ENCODE measurements at places on chromosomes 11 and 22.
A peak's percentile ranks its signal among the peaks of the same experiment; 100 is the strongest.

DNA sequence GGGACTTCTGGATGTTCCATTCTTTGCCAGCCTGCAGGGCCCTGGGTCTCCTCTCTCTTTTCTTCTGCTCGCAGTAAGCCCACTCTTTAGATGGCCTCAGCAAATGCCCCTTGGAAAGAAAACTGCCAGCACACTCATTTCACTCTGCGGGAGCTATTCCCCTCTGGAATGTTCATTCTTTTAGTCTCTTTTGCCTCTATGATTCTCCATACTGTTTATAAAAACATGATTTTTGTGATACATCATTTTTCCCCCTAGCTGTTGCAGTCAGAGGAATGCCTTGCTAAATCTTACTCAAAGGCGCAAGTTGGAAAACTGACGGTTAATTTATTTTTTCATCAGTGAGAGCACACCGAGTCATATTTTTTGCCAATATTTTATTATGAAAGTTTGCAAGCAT is 184.9 kb downstream of the SNX19 start:
- no peak for DNase-seq

DNA sequence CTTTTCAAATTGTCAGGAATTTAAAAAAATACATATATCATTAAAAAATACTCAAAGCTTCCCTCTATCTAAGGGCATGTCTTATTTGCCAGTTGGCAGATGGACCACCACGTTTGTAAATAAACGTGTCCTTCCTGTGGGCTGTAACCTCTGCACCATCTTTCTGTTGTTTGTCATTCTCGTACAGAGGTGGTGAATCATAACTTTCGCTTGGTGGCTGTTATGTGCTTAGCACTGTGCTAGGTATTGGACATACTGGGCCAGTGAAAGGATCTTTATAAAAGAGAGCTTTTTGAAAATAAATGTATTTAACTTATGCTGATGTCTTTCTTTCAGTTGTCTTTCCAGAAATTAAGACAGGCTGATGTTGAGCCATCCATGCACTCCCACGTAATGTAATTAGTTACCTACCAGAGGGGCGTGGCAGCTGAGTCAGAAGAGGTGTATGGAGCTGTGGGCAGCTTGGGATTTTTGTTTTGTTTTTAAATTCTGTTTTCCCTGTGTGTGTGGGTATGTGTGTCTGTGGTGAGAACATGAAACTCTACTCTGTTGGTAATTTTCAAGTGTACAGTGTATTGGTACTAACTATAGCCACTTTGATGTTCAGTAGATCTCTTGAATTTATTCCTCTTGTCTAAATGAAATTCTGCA is 62.7 kb downstream of the TECTA start:
- no peak for DNase-seq

DNA sequence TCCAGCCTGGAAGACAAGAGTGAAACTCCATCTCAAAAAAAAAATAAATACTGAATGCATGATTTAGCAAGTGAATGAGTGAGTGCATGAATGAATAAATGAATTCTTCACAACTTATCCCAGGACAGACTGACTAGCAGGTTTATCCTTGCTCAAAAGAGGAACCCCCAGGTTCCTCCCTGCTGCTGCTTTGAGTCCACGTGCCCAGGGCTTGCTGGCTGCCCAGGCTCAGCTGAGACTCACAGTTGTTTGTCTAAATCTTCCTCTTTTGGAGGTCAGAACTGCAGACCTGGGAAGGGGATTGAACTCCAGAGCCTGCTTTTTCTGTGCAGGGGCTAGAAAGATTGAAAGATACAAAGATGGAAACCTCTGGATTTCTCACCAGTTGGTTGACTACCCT is 117.4 kb upstream of the TMEM45B start:
- no peak for DNase-seq

GRCh38 chr11:72754544-72755155 is 2.4 kb upstream of the ARAP1 start:
- DNase-seq = no peak

- no peak for DNase-seq
These were observed 81.6 kb downstream of the SHANK2 start for GRCh38 chr11:71170624-71171423.

- no peak for DNase-seq
These were observed 23.4 kb upstream of the KRTAP5-6 start for GRCh38 chr11:1673446-1674172.

GRCh38 chr22:40463683-40464082 is 93.3 kb downstream of the SGSM3 start:
- DNase-seq = no peak

DNA sequence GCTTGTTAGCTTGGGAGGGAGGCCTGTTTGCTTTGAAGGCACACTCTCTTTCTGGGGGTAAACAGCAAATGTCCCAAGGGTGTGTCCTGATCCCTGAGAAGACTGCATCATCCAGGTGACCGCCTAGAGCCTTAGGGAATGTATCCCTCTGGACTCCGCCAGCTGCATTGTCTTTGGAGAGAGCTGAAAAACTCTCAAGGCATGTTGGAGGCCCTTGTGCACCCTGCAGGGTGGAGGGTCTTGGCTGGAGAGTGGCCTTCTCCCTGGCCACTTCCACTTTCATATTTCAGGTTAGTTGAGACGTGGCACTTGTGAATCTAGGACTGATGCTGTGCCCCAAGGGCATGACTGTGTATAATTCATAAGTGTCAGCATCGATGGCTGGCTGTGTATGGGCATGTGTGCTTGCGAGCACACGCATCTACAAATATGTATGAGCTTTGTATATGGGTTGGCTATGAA is 70.6 kb downstream of the ZBTB16 start:
- DNase-seq = no peak

DNA sequence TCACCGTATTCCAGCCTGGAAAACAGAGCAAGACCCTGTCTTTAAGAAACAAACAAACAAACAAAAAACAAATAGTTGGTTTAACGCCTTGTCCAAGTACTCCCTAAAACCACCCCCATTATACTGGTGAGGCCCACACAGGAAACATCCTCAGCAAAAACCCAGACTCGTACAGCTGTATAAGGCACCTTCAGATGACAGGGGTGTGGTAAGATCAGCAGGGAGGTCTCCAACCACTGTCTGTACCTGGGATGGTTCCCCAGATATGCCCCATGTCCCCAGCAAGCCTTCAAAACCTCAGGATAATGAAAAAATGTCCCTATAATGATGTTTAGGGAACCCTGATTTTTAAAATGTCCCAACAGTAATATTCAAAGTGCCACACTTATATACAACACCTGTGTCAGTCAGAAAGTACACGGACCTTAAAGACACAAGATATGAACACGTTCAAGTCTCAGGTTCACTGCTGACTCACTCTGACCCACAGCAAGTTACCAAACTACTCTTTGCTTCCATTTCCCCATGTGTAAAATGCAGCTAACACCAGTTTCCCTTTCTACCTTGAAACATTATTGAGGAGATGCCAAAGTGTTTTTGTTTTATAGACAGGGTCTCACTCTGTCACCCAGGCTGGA is 9.3 kb downstream of the SF3A1 start:
- DNase-seq = no peak

DNA sequence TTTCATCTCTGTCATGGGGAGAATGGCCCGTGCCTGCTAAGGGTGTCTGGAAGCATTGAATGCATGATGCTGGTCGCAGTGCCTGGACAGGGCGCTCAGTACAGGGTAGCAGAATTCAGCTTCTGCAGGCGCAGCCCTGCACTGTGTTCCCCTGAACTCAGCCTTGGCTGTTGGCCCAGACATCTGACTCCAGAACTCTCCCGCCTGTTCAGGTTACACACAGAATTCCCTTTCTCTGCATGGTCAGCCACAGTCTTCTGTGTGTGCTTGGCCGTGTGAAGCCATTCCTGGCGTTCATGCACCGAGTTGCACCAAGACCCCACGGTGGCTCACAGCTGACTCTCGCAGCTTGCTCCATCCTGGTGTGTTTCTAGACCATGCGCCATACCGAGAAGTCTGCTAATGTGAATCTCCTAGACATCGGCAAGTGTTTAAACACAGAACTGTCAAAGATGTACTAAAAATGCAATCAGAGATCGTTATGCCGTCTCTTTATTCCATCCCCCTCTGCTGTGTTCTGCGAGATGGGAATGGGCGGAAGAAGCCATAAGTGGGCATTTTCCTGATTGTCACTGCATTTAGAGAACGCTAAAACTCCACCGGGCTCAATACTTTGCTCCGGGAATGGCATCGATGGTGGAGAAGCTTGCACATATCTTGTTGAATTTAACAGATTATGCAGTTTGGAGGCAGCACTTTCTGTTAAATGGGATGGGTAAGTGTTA is 55.6 kb downstream of the MPPED1 start:
- DNase-seq = no peak

- no peak for DNase-seq
These were observed 4.4 kb downstream of the PNPLA5 start for GRCh38 chr22:43887391-43887790.

DNA sequence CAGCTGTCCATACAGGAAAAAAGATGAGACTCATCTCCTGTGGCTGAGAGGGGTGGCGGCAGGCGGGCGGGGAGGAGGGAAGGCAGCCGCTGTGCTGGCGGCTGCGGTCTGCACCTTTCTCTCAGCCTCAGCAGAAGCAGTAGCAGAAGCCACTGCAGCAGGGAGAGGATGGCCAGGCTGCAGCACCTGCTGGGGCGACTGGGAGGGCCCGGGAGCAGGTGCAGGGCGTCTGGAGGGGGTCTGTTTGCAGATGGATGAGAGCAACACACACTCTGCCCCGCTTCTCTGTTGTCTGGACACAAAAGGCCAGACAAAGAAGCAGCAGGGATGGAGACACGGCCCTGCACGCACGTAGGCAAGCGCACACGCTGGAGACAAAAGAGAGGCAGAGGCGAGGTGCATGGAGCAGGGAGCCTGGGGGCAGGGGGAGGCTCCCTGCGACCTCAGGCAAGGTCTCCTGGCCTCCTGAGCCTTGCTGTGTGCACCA is 9.3 kb upstream of the MIAT start:
- no peak for DNase-seq

DNA sequence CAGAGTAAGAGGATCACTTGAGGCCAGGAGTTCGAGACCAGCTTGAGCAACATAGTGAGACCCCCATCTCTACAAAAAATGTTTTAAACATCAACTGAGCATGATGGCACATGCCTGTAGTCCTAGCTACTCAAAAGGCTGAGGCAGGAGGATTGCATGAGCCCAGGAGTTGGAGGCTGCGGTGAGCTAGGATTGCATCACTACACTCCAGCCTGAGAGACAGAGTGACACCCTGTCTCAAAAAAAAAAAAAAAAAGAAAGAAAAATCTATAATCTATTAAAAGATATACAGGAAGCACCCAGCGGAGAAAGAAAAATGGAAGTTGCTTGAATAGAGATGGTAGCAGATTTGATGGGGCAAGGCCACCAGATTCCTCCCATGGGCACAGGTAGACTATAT is 61.8 kb downstream of the FAM83F start:
- DNase-seq = no peak

GRCh38 chr22:31853736-31854495 is 90.4 kb upstream of the YWHAH start:
- no peak for DNase-seq

DNA sequence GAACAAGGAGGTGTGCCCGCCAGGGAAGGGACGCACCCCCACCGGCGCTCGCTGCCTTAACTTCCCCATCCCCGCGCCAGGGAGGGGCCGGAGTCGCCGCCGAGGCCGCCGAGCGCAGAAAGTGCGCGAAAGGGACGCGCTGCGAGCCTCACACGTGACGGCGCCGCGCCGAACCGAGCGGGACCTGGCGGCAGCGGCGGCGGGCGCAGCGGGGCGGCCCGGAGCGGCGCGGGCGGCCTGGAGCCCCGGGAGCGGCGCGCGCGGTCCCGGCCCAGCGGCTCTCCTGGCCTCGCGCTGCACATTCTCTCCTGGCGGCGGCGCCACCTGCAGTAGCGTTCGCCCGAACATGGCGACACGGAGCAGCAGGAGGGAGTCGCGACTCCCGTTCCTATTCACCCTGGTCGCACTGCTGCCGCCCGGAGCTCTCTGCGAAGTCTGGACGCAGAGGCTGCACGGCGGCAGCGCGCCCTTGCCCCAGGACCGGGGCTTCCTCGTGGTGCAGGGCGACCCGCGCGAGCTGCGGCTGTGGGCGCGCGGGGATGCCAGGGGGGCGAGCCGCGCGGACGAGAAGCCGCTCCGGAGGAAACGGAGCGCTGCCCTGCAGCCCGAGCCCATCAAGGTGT is at the start of gene SORL1:
Gene SORL1, plus strand, starts transcription at position 329 of the 623 bp plus-strand sequence. Its CDS starts 18 bp downstream, at position 347.
- DNase-seq = peak; percentile 50

DNA sequence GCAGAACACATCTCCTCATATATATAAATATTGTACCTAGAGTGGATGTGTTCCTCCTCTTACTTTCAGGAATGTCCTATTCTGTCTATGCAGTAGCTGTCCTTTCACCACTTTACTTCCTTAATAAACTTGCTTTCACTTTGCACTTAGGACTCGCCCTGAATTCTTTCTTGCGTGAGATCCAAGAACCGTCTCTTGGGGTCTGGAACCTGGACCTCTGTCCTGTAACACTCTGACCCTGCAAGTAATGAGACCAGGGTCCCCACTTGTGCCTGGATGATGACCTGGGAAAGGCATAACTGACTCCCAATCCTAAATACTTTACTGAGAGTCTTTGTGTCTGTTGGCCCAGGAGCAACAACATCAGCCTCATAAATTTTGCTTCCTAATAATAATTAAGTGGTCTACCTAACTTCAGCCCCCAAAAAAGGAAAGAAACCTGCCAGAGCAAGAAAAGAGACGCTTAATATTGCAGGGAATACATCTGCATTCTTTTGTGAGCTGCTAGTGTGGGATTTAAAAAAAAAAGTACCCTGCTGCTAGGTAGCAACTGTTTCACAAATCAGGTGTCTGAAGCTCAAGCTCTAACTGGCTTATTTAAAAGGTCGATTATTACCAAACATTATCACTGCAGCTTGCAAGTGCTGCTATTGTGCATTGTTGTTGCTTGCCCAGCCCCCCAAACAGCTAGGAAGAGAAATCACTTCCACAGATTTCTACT is 69.3 kb downstream of the FAM168A start:
- DNase-seq = no peak

GRCh38 chr11:13984616-13985450 is 22.3 kb downstream of the SPON1 start:
- DNase-seq = no peak

DNA sequence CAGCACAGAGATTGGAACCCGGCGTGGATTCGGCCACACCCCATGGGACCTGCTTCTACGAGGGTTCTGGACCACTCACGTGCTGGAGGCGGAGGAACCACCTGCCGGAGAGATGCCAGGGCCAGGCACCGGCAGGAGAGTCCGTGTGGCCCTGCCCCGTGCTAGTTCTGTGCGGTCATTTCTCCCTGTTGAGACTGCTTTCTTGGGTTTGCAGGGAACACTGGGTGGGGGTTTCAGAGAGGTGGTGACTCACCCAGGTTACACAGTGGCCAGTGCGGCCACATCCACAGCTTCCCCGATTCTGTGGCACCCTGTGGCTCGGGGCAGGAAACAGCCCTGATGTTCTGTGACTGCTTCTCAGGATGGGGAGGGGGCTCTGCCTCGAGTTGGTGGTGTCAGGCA is 3.6 kb upstream of the PHLDA2 start:
- DNase-seq = no peak

- no peak for DNase-seq
These were observed 229.6 kb downstream of the DYNC2H1 start for GRCh38 chr11:103338621-103339484.

All from cortex of kidney (tissue), 1 donor.